Anterior cingulate cortex (tissue), 58 donors: ENCODE measurements at places on chromosomes 2 and 18.

GRCh38 chr2:217045700-217046475 is 186.0 kb upstream of the TNP1 start:
- no peak for DNase-seq

DNA sequence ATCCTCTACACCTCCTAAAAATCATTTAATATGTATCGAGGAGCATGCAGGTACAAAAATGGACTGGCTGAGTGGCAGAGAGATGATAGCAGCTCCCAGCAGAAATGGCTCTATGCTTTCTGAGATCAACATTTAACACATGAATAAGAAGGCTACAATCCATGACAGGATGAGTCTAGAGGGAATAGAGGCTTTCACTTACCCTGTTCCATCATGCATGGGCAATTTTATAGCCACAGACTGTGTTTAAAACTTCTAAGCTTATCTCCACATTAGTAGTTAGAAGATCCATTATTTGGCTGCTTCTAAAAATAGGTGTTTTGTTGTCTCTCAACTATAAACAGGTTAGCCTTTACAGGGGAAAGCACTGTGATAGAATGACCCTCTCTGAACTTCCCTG is 149.1 kb upstream of the ARHGAP28 start:
- DNase-seq, result no peak

- DNase-seq, result no peak
Observed at GRCh38 chr2:173441222-173441621, 86.5 kb downstream of the CDCA7 start.

- no peak for DNase-seq
Observed at GRCh38 chr2:120206022-120206581, 17.1 kb downstream of the TMEM185B start.

GRCh38 chr18:13823707-13824395 is at the start of gene MC5R:
MC5R (plus strand) TSS chr18:13824149; CDS start chr18:13825766, 1,617 bp downstream.
- DNase-seq, result no peak

DNA sequence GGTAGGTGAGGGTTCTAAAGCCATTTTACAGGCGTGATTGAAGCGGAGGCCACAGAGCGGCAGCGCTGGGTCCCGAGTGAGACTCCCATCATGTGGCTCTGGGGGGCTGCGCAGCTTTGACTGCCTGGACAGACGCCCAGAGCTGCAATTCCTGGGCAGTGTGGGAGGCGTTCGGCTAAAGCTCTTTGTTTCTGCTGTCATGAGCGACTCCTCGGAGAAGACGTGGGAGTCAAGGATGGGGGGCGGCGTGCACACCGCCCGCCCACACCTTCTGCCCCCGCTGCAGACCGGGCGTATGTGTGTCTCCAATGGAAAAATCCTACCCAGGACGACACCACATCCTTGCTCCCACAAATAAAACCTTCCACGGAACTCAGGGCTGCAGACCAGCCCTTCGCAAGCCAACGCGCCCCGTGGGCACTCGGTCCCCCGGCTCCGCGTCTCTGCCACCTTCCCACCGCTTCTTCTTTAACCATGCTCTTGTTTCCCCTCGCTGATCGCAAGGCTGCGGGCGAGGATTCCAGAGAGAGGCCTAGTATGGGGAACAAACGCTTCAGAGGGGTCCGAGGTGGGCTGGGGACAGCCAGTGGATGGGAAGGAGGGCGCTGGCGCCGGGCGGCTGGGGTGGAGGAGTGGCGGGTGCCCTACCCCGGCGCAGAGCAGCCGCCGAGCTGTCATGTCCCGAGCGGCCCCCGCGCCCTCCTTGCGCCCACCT is 680 bp upstream of the LBH start:
- DNase-seq, result no peak

DNA sequence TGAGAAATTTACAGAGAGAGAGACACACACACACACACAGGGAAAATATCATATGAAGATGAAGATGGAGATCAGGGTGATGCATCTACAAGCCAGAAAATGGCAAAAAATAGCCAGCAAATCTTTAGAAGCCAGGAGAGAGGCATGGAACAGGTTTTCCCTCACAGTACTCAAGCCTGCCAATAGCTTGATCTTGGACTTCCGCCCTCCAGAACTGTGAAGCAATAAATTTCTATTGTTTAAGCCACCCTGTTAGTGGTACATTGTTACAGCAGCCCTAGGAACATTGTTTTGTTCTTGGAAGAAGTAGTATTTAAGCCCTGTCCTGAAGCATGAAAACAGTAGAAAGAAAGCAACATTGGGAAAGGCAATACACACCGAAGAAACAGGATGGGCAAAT is 292.0 kb upstream of the LRP1B start:
- no peak for DNase-seq

- DNase-seq, result no peak
Observed at GRCh38 chr2:144003460-144004075, 516.4 kb downstream of the ZEB2 start.

DNA sequence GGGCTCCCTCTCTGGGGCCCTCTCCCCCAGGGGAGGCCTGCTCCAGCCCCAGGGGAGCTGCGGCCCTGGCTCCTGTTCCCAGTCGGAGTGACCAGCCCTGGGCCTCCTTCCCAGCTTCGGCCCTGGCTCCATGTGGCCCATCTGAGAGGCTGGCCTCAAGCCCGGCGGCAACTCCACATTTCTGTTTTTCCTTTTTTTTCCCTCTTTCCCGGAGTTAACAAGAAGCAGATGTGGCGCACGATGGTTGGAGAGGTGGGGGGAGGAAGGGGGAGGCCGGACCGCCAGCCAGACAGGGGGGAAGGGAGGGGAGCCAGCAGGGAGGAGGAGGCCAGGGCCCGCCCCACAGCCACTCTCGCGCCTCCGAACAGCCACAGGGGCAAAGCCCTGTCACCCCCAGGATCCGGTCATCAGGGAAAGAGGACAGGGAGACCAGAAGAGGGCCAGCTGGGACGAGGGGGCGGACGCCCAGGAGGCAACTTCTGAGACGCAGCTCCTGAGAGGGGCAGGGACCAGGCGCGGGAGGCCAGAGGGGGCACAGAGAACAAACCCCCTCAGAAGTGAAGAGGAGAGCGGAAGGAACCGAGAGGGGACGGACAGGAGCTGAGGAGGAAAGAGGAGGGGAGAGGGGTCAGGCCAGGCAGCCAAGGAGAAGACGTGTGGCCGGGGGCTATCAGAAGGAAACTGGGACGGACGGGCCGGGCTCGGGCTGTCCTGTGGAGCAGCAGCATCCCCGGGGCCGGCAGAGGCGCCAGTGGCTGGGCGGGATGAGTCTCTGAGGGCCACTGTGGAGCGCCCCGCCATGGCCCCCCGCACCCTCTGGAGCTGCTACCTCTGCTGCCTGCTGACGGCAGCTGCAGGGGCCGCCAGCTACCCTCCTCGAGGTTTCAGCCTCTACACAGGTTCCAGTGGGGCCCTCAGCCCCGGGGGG is at the start of gene EMILIN1:
Gene EMILIN1 (plus strand): TSS at position 349 of the 928 bp plus-strand sequence. CDS start 451 bp downstream, at position 800.
- peak; percentile 60 for DNase-seq

- no peak for DNase-seq
Observed at GRCh38 chr2:76679025-76679396, 843.2 kb downstream of the LRRTM4 start.

GRCh38 chr2:33180915-33181314 is 234.2 kb downstream of the LTBP1 start:
- DNase-seq, result no peak

- no peak for DNase-seq
Observed at GRCh38 chr2:113212245-113213060, 38.7 kb downstream of the PSD4 start.

DNA sequence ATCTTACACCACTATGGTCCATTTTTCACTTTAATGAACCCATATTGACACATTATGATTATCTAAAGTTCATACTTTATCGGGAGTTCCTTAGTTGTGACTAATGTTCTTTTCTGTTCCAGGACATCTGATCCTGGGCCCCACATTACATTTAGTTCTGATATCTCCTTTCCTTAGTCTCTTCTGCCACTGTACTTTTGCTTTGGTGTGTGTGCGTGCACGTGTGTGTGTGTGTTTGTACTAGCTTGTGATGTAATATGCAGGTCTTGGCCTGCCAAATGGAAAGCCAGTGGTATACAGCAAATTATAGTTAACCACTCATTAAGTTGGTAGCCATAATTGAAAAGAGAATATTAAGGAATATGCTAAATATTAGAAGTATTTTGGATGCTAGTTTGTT is 88.0 kb downstream of the CDC42EP3 start:
- DNase-seq, result no peak

DNA sequence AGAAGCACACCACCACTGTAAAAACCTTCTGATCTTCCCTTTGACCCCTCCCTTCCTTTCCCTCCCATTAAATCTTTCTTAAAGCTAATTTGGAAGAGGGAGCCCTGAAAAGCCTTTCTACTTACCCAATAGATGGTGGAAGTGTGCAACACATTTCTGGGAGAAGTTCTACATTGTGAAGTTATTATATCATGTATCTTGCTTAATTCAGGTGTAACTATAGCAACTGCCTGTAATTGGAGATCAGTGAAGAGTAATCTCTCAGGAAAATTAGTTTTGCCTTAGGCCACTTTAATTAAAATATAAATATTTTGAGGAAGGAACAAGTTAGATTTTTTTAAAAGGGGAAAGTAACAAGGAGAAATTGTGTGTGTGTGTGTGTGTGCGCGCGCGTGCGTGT is 266.0 kb downstream of the SH3BP4 start:
- no peak for DNase-seq

DNA sequence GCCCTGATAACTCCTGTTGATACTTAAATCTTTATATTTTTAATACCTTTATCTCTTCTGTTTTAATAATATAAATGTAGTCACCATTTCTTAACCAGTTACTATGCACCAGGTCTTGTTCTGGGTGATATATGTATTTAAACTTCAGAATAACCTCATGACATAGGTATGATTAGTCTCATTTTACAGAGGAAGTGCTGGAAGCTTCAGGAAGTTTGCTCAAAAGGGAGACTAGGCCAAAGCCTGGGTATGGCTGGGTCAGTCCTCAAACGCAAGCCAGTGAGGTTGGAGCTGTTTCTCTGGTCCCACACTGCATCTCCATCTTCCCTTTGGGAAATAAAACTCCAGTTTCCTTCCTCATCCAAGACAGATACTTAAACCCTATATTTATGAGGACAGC is 204.7 kb upstream of the TANK start:
- no peak for DNase-seq

- no peak for DNase-seq
Observed at GRCh38 chr18:60027397-60027796, 127.6 kb downstream of the PMAIP1 start.

DNA sequence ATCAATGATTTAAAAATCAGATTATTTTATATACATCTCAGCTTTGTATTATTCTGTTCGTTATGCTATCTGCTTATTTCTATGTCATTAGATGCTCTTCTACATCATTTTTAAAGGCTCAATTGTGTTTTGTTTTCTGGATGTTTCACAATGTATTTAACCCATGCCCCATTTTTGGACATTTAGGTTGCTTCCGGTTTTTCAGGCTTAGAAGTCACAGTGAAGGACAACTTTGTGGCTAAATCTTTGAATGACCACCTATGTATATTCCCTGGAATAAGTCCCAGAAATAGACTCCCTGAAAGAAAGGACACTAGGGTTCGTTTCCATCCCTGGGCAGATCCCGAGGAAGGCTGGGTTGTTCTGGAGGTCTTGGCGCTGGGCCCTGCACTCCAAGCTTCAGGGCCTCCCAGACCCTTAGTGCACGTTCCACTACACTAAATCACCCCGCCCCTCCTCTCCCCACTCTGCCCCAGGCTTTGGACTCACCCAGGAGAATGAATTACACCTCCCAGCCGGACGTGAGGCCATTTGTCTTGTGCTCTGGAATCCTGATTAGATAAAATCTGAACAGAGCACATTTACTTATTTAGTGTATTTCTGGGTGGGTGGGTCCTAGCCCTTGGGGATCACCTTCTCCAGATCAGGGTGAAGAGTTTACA is 188.2 kb downstream of the ZFP36L2 start:
- DNase-seq, result no peak

DNA sequence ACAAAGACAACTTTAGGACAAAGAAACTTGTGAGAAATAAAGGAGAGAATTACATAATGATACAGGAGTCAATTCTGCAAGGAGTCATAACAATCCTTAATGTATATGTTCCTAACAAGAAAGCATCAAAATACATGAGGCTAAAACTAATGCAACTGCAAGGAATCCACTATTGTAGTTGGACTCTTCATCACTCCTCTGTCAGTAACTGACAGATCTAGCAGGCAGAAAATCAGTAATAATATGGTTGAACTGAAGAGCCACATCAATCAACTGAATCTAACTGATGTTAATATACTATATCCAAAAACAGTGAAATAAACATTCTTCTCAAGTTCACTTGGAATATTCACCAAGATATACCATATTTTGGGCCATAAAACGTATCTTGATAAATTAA is 1806.4 kb upstream of the CELF4 start:
- no peak for DNase-seq

- no peak for DNase-seq
Observed at GRCh38 chr2:10819714-10820314, 7.2 kb upstream of the PDIA6 start.

DNA sequence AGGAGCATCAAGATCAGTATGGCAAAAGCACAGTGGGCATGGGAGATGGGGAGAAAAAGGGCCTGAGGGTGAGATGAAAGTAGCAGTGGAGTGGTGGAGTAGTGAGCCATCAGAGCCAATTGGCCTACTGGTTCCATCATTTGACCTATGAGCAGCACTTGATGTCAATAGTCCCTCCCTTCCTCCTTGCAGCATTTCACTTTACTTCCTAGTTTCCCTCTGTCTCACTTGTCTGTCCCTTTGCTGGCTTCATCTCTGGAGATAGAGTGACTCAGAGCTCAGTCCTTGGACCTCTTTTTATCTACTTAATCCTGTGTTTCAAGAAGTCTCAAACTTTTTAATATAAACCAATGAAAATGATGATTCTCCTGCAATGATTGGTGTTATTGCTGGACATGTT is 32.1 kb downstream of the FBXO48 start:
- DNase-seq, result no peak

GRCh38 chr2:199485732-199486335 is 28.1 kb upstream of the SATB2 start:
- peak; percentile 19 for DNase-seq
